ENCODE measurements at places on chromosomes 1 and 21. TPM values are rescaled to one million over a fixed set of nuclear protein-coding genes. Genes with fewer than 3 reads are reported as not detected.

DNA sequence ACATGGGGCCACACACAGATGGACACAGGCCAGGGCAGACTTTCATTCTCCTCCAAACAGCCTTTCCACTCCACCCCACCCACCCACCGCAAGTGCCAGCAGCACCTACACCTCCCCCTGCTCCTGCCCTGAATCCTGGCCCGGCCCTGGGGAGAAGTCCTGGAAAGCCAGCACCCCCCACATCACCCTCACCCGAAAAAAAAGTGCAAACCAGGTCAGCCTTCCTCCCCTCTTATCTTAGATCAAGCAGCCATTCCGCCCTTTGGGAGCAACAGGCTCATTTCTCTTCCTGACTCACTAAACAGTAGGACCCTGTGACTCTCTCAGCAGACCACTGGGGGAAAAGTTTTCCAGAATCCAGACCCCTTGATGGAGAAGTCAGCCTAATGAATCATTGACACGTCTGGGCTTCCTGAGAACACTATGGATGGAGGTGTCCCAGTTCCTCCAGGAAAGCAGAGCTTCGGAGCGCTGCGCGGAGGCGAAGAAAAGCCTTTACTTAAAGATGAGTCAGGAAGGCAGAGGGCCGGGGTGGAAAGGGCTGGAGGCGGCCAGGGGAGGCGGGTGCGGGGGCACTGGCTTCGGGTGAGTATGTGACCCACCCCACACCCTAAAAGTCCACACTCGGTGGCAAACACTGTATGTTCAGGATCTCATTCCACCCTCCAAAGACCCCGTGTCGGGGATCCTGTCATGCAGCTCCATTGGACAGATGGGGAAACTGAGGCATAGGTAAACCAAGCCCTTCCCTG, 588.7 kb downstream of the MATN1 start:
- DNase-seq = no peak

Gene KLF17
- not detected for total RNA-seq

- DNase-seq = peak; percentile 27
These were observed 37.4 kb downstream of the TRIT1 start for GRCh38 chr1:39845569-39846566.

- no peak for DNase-seq
These were observed 28.2 kb upstream of the FCRL4 start for GRCh38 chr1:157626099-157626498.

DNA sequence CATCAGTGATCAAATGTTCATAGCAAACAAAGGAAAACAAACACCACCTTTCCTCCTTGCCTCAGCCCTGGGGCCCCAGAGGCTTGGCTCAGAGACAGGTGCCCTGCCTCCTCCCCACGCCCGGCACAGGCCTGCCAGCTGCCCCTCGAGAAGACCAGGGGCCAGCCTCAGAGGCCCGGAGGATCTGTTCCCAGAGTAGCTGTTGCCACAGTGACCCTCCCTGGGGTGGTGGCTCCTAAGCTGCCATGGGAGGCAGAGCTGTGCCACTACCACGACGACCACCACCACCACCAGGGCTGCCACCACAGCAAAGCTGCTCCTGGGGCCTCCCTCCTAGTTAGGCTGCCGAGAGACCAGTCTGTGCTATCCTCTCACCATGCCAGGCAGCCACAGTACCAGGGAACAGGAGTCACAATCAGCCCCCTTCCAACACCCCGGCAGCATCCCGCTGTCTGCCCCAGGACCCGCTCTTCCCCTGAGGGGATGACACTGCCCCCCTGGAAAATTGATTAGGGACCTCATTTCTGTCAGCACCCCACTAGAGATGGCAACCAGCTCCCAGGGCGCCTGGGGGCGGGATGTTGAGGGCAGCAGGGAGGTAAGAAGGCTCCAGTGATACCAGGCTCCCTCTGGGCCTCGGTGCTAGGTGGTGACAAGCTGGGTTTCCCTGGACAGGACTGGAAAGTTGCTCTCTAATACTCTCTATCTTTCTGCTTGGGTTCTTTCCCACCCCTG, 30.5 kb downstream of the KCNC4 start:
- no peak for DNase-seq
